Renal cortical epithelial cell (primary cell): ENCODE measurements at places on chromosomes 1 and 21. TPM values are rescaled to one million over a fixed set of nuclear protein-coding genes. Genes with fewer than 3 reads are reported as not detected.

CD52 gene
- total RNA-seq: not detected in 2 replicates

C1QA gene
- not detected in 2 replicates for total RNA-seq

HTR1D gene
- total RNA-seq: under 0.01 TPM in 1 of 2 replicates, not detected in the other

WDR64 gene
- 0.35 TPM in 1 of 2 replicates, not detected in the other for total RNA-seq

IGSF5 gene
- 0.94 TPM in 1 of 2 replicates, not detected in the other for total RNA-seq

COL24A1 gene
- under 0.01 and 0.20 TPM in 2 replicates for total RNA-seq

SPATA21 gene
- total RNA-seq: not detected in 2 replicates

- DNase-seq: no peak
Measured at GRCh38 chr1:20370698-20371097, 80.0 kb downstream of the VWA5B1 start.

DNA sequence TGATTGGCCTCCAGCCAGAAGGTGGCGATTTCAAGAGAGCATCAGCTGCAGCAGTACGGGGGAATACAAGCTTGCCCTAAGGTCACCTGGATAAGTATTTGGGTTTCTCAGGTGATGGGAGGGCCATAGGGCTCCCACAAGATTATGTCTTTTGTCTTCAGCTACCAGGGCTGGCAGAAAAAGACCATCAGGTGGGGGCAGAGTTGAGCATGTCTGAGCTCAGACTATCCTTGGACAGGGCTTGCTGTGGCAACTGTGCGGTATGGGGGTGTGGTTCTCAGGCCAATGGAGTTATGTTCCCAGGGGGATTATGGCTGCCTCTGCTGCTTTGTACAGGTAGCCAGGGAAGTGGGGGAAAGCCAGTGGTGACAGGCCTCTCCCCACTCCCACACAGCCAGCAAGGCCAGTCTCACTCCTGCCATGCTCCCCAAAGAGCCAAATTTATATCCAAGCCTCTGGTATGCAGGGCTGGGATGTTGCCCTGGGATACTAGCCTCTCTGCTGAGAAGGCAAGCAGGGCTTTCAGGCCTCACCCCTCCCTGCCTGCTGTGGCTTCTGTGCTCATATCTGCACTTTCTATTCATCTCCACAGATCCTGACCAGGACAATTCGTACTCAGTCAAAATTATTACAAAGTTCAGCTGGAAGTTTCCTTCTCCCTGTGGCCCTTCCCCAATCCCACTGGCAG is 26.6 kb upstream of the CD84 start:
- no peak for DNase-seq

DNA sequence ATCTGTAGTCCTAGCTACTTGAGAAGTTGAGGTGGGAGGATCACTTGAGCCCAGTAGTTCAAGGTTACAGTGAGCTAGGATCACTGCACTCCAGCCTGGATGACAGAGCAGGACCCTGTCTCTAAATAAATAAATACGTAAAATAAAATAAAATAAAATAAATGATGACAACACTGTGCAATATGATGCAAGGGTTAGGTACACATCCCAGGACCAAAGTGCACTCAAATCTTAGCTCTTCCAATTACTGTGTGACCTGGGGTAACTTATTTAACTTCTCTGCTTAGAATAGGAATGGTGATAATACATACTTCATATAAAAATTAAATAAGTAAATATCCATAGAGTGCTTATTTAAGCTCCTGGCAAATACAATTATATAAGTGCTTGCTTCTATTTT is 53.5 kb downstream of the LPAR3 start:
- DNase-seq: no peak

DNA sequence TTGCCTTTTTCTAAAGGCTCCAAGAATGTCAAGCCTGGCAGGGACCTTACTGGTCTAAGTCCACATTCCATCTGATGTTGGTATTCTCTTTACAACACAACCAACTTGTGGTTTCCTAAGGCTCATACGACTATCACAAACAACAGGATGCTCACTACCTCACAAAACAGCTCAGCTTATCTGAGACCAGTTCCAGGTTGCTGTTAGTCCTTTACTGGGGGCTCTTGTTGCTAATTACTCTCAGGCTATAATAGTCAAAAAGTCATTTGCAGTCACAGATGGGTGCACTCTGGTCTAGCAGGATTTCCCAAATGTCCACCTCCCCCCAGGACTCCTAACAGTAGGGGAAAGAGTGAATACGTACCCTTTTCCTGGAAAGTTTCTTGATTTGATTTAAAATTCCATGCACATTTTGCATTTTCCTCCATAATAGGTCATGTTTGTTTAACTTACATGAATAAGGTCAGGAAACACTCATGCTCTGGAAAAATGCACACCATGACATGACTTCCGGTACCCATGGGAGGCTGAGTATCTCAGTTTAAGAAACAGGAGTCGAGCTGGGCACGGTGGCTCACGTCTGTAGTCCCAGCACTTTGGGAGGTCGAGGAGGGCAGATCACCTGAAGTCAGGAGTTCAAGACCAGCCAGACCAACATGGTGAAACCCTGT is 16.0 kb downstream of the LCK start:
- peak; percentile 72 for DNase-seq

DNA sequence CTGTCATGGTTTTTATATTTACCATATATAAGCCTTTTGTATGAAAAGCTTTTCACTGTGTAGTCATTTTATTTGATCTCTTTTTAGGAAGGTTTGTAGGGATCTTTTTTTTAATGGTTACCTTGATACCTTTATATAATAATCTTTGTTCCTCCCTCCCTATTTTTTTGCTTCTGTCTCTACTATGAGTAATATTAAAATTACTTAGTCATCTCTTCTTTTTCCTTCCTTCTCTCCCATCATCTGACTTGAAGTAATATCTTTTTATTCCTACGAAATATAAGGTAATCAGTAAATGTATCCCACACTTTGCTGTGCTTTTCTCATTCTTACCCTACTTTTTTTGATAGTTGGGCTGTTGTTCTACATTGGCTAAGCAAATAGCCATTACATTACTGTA is 161.4 kb downstream of the MAGI3 start:
- DNase-seq: no peak

DNA sequence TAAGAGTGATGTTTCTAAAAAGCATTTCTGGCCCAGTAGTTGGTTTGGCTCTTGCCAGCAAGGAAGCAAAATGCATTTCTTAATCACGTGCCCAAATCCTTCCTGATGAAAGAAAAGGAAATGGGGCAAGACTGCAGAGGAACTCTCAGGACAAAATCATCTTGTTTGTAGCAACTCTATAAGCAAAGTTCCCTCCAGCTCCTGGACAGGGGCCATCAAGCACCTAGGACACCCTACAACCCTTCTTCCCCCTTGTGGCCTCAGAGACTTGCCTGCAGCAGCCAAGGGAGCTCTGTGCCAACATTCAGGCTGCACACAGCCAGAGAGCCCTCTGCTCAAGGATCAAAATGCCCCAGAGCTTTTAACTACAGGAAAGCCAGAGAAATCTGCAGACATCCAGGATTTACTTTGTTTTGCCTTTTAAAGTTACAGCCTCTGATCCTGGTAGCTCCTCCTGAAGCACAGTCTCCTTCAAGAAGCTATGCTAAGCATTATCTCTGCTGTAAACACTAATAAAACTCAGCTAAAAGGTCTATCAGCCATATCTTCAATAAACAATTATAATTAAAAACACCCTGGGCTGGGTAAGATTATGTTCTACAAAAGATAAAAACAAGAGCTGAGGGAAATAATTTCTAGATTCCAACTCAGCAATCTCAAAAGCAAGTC is 105.0 kb downstream of the KIAA0319L start:
- DNase-seq: peak; percentile 36

DNA sequence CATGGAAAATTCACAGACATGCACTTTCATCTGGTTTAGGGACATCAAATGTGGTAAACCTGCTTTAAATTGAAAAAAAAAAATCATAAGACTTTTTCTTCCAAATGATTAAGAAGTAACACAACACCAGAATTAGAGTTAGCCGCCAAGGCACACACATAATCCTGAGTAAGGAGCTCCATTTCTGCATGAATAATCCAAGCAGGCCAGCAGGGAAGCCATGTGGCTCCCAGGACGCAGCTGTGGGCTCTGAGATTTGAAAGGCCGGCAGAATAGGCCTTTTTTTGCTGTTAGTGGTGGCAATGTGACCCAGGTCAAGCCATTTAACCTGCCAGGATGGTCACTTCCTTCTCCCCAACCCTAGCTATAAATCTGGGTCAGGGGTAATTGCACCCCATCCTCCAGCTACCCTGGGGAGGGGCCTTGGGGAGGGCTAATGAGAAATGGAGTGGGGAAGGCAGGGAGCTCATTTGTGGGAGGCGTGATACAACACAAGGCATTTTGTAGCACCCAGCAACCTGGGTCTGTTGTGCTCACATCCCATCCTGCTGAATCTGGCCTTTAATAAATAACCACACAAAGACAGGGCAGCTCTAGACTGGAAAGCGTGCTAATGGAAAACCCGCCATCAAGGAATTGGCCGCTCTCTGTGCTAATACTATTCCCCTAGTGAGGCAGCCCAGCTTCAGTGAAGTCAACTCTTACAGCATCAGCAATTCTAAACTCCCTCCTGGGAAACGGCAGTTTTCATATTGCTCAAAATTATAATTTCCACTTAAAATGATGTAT is 178.5 kb downstream of the RHOU start:
- no peak for DNase-seq

DNA sequence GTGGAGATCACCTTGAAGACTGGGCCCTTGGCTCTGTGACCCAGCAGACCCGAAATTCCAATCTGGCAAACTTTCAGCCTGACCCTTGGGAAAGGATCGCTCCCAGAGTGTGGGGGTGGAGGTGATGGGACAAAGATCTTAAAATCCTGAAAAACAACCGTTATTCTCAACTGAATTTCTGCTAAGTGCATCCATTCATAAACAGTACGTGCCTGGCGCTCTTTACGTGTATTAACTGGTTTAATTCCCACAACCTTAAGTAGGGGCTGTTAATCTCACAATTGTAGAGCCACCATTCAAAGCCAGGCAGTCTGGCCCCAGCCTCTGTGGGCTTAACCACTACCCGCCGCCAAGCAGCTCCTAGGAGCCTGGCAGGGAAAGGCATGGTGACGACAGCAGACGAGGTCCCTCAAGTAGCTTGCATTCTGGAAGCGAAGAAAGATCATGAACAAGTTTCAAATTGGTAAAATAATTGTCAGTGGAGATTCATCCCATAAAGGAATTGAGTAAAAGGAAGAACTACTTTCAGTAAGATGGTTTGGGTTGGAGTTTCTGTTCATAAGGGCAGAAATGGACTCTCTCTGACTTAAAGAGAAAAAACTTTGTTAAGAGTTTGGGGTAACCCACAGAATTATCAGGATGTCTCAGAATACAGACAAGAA is 11.4 kb upstream of the RGS16 start:
- no peak for DNase-seq

GRCh38 chr1:164719676-164720439 is 160.9 kb downstream of the PBX1 start:
- DNase-seq: peak; percentile 42

DNA sequence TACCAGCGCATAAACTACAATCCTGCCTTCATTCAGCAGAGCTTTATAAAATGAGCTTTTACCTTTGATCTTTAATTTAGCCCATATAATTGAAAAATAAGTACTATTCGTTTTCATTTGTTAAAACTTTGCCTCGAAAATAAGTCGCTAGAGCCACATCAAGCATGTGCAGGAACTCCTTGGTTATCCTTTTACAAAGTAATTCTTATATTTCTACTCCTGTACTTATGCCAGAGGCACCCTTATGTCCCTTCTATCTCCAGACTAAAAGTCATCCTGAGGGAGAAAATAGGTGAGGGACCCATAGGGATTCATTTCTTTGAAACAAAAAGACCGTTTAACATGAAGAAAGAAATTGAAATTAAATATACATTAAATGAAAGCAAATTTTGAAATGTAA is 278.2 kb upstream of the C1orf105 start:
- DNase-seq: no peak
